ENCODE measurements at places on chromosomes 6 and 20.
A peak's percentile ranks its signal among the peaks of the same experiment; 100 is the strongest.

DNA sequence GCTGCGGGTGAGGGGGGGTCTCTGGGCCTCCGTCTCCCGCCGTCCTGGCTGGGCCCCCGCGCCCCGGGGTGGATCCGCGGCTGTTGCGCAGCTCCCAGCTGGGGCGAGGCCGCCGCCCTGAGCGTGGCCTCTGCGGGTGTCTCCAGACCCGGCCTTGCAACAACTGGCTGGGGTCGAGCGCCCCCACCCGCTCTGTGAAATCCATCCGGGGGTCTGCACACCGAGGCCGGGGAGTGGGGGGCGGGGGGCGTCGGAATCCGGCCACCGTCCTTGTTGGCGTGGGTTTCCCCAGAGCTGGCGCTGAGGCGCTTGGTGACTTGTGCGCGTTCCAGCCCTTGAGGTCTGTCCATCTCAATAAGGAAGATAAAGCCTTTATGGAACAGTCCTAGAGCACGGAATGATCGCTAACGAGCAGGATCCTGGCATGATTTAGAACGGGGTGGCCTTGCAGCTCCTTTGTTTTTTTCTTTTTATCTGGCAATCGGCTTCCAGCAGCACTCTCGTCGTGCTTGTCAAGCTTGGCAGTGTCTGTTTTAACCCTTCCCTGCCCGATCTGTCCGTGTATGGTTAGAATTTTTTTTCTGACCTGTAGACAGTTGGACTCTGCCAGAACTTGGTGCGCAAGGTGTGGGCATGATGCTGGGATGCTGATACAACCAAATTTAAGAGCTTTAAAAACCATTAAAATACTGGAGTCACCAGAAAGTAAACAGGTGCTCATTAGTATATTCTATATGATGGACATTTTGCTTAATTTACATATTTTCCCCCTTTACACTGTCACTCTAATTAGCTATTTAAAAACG, 675 bp downstream of the DSTN start:
- DNase-seq, result no peak

DNA sequence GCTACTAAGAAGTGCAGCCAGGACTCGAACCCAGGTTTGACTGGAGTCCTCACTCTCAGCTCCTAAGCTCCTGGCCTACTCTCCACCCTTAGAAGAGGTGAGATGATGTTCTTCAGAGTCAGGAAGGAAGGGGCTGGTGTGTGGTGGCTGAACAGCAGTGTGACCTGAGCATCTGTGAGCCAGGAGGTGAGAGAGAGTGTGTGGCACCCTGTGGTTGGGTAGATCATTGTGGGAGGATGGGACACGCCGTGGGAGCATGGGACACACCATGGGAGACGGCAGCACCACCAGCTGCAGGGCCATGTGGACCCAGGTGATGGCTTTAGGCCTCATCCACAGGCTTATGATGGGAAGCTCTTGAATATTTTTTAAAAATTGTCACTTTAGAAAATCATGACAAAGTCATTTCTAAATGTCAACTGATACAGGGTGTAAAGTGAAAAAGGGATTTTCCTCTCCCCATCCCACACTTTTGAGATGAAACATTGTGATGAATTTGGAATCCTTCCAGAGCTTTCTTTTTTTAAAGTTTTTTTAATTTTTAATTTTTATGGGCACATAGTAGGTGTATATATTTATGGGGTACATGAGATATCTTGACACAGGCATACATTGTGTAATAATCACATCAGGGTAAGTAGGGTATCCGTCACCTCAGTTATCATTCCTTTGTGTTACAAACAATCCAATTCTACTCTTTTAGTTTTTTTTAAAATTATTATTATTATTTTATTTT, 31.6 kb downstream of the SRC start:
- no peak for DNase-seq

GRCh38 chr20:61777773-61778494, 287.7 kb downstream of the TAF4 start:
- no peak for DNase-seq

DNA sequence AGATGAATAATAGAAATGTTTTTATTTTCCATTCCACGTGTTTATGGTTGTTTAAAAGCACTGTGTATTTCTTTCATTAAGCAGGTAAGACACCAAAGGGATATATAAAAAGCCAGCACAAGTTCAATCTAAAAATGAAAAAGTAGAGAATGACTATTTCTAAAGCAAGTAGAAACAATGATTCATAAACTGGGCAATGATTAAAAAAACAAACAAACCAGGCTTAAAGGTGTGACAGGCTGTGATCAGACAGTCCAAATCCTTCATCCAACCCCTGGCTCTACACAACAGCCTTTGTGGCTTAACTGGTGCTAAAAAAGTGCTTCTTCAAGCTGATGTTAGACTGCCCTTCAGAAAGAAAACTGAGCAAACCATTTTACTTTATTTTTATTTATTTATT, 45.7 kb upstream of the TSHZ2 start:
- DNase-seq, result no peak

- DNase-seq, result no peak
Observed at GRCh38 chr6:87110636-87111035, 15.7 kb upstream of the CGA start.

DNA sequence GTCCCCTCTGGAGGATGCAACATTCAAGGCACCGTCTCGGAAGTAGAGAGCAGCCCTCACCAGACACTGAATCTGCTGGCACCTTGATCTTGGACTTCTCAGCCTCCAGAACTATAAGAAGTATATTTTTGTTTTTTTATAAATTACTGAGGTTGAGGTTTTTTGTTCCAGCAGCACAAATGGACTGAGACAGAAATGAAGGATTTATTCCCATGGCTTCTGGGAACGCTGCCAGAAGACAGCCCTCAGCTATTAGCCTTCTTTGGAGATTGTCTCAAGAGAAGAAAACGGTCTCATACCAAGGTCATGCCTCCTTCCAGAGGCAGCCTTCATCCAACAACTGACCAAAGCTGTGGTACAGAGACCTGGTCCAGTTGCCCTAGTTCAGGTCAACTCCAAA, 85.4 kb downstream of the CHMP4B start:
- no peak for DNase-seq

GRCh38 chr20:44541992-44542391, 20.1 kb upstream of the SERINC3 start:
- no peak for DNase-seq

GRCh38 chr20:60283281-60283680, 325.1 kb downstream of the CDH26 start:
- DNase-seq, result no peak

DNA sequence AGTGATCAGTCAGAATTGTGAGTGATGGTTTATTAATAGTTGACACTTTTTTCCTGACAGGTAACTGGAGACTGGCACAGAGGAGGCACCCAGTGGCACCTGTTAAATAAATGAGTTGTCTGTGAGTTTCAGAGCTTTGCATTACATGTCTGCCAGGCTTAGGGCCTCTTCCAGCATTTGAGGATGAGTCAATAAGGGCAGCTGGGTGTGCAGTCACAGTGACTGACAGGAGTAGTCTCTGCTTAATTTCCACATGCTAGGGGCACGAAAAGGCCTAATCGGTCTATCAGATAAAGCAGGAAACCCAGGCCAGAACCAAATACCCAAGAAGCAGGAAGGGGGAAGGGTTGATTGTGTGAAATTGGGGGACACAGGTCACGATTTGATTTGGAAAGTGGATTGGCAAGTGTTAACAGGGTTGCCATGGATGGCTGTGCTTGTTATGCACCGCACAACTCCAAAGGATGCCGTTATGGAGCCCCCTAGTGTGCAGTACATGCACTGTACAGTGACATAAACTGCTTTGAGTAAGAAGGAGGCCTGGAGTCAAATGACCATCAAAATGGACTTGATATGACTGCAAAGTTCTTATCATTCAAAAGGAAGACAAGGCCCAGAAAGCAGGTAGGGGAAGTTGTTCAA, 111.9 kb upstream of the GGTLC1 start:
- DNase-seq, result peak; percentile 38

GRCh38 chr6:121733234-121733633, 297.8 kb downstream of the GJA1 start:
- DNase-seq, result no peak

DNA sequence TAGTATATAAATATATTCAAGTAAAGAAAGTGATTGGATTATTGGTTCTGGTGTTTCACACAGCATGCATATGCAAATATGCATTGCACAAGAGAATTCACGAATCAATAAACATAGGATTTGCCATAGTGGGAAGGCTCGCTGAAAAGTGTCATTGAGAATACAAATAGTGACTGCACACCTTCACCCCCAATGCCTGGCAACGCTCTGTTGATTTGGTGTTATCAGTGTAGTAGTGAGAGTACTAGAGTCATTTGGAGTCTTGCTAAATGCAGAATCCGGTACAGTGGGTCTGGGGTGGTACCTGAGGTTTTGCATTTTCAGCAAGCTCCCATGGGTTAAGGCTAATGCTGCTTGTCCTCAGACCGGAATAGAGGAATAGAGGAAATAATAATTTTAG, 49.7 kb upstream of the NAA20 start:
- DNase-seq, result no peak

GRCh38 chr6:139325125-139325524, 33.3 kb upstream of the TXLNB start:
- no peak for DNase-seq

DNA sequence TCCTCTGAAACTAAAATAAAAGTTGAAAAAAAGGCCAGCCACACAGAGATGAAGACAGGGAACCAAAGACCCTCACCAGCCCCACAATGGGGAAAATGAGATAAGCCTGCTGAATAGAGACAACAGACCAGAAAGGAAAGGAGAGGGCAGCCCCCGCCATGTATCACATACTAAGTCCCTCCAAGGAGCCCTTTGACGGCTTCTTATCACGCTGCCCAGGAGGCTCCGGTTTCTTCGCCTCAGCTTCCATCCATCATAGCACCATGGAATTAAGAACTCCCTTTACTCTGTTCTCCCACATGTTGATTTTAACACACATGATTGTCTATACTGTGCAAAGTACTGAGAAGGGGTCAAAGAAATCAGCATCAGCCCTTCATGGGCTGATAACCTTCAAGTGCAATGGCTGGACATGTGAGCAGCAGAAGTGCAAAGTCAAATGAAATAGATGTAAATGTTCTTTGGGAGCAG, 54.9 kb downstream of the MAP3K5 start:
- no peak for DNase-seq

- no peak for DNase-seq
Observed at GRCh38 chr20:43243672-43244269, 54.1 kb upstream of the PTPRT start.

DNA sequence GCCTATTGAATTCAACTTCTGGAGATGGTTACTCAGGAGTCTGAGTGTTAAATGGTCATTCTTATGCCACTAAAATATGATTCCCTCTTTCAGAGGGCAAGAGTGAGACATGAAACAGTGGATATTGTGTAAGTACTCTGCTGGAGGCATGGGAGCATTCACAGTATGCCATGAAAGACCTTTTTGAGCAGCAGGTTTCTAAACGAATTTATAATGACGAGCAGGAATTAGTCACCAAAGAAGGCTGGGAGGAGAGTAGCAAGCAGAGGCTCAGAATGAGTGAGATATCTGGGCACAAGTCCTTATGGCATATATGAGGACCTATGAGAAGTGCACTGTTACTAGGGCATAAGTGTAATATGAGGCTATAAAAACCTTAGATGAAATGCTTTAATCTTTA, 10.9 kb upstream of the MYB start:
- DNase-seq, result no peak

GRCh38 chr6:31587791-31588777, 2.0 kb downstream of the LST1 start:
- DNase-seq, result no peak

GRCh38 chr6:127641905-127642304, 64.9 kb downstream of the C6orf58 start:
- DNase-seq, result no peak

GRCh38 chr6:34865107-34865506, 22.7 kb downstream of the TAF11 start:
- no peak for DNase-seq

GRCh38 chr6:43768983-43769525, 957 bp upstream of the VEGFA start:
- DNase-seq, result no peak

- no peak for DNase-seq
Observed at GRCh38 chr20:34023937-34024722, 30.4 kb downstream of the RALY start.

DNA sequence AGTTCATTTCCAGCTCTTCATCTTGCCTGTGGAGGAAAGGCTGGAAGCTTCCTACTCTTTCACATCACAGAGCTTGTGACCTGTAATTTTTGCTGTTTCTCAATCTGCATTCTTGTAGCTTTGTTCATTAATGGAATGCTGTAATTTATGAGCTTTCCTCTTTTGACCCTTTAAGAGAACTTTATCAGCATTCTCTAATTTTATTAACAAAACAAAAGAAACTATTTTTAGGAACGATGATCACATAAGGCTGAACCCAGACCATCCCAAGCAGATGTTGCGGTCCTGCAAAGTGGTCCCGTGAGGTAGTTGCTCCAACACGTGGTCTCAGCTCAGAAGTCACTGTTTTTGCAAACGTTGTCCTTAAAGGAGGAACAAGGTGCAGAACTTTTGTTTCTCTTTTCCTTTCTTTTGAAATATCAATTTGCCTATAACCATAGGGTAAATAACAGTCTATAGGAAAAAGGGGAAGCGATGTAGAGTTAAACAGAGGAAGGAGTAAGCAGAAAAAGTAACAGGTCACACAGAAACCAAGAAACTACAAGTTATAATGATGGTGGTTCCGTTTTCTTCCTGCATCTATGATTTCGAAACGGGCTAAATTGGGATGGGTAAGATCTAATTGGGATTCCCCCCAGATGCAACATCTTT, 121.3 kb upstream of the PHACTR1 start:
- DNase-seq, result no peak
